ENCODE measurements at places on chromosomes 6 and 20. TPM values are rescaled to one million over a fixed set of nuclear protein-coding genes. Genes with fewer than 3 reads are reported as not detected.

TDRD6 gene
- 0.05 TPM for total RNA-seq

- DNase-seq, result no peak
Observed at GRCh38 chr6:156827382-156827781, 50.2 kb downstream of the ARID1B start.

PARD6B gene
- total RNA-seq, result 9.8 TPM

DNA sequence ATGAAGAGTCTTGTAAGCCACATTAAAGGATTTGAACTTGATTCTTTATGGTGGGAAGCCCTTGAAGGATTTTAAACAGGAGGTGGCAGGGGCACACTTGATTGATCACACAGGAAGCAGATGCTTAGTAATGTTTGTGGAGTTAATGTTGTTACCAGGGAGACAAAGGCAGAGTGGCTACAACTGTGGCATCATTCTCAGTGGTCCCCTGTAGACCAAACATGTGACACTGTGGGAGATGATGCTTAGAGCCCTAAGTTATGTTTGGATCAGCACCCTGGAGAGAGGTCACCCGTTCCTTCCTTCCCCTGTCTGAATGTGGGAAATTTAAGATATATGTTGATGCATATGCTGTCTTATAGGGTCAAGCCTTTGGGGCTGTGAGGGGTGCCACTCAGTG lies 53.2 kb downstream of the EIF2S2 start:
- no peak for DNase-seq

BIRC7 gene
- total RNA-seq, result 6.9 TPM

DNA sequence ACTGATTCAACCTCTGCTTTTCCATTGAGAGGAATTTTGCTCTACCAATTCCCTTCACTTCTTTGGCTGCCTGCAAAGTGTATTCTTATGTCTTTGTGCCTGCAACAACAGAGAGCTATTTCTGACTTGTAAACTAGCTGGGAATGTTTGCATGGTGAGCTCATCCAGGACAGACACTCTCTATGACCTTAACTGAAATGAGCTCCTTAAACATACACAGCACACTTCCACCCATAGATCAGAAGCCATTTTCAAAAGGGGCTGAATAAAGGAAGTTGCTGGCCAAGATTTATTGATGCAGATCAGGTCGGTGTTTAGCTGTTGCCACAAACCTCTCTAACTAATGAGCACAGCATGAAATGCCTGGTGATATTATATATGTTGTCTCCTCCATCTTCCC lies 377.7 kb downstream of the BTBD9 start:
- no peak for DNase-seq

Data from neural crest cell (in vitro differentiated cells).